ENCODE measurements at places on chromosomes 2 and 18.

DNA sequence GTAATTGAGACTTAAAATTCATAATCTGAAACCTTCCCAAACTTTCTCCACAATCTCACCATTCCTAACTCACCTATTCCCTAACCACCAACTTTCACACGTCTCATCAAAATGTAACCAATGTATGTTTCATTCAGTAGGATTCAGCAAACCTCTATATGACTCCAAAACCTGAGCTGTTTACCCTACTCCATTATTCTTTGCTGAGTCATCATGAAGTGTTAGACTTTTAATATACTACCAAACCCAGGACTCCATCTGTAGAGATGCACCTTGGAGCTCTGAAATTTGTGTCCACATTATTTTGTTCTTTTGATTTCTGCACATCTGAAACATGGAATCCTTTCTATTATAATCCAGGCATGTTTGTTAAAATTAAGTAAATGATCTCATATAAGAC, 727.0 kb upstream of the PIK3C3 start:
- DNase-seq, result no peak

DNA sequence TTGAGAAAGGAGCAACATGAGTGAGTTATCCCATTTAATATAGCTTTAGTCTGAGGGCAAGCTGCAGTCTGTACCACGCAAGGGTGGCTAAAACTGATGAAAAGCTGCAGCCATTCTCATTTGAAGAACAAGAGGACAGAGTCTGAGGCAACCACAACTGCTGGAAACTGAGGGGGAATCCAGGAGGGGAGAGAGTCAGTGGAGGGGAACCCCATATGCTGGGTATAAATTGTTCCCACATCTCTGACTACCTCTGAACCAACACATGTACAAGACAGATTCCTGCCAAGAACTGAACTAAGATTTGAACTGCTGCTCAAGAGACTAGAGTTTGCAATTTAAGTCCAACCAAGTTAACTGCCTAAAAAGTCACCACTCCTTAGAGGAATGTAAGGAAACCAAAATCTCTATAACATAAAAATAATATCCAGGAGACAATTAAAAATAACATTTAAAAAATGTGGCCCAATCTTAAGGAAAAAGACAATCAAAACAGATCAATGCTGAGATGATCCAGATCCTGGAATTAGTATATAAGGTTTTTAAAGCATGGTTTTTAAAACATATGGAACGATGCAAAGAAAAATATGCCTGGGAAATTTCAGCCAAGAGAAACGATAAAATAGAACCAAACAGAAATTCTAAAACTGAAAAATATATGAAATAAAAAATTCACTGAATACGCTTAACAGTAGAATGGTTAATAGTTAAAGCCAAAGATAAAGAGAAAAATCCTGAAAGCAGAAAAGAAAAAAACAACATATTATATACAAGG, 11.2 kb downstream of the CWC22 start:
- DNase-seq, result no peak

DNA sequence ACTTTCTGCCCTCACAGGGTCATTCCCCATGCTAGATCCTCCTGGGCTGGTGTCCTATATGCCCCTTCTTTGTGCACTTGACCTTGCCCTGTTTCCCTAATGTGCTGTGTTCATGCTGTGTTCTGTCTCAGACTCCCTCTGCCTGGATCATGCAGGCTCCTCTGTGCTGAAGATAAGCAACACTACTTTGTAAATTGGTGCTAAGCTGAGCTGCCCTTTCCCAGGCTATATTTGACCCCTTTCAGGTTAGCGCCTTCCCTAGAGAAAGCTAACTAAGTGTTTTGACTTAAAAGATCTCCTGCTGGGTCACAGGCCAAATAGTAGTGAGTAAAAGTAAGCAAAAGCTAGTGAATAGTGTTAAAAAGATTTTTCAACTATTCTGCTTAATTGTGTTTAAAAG, 257.2 kb upstream of the RGPD4 start:
- no peak for DNase-seq

GRCh38 chr2:10326707-10327594, 24.2 kb downstream of the HPCAL1 start:
- no peak for DNase-seq

DNA sequence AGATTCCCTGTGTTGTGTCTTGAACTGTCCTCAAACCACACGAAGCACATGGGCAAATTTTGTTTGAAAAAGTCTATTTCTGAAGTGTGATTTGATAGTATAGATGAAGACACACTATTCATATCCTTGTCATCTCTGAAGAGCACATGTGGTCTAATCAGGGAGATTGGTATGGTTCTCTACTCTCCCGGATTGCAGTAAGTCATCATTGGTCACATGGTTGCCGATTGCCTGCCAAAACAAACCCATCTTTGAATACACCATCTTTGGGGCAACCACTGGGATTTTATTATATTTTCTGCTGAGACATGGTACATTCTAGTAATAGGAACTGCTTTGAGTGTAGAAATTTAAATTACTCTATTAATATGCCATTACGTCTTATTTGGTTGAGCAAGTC, 186.9 kb downstream of the MYO1B start:
- DNase-seq, result no peak

- no peak for DNase-seq
Observed at GRCh38 chr2:85615413-85615728, 615 bp upstream of the USP39 start.

GRCh38 chr2:221415789-221416188, 156.3 kb downstream of the EPHA4 start:
- DNase-seq, result no peak

GRCh38 chr2:234047361-234047760, 3.1 kb upstream of the SPP2 start:
- no peak for DNase-seq

DNA sequence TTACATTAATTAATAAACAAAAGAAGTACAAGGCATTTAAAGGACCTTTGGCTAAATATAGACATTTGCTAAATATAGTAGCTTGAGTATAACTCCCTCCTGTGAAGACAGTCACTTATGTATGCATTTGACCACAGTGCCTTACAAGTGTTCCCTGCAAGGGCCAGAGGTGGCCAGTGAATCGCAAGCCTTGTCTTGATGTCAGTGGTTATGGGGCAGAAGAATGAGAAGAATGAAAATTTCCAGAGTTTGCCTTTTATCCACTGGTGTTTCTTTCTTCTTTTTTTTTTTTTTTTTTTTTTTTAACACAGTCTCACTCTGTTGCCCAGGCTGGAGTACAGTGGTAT, 1.8 kb downstream of the LRRFIP1 start:
- no peak for DNase-seq

DNA sequence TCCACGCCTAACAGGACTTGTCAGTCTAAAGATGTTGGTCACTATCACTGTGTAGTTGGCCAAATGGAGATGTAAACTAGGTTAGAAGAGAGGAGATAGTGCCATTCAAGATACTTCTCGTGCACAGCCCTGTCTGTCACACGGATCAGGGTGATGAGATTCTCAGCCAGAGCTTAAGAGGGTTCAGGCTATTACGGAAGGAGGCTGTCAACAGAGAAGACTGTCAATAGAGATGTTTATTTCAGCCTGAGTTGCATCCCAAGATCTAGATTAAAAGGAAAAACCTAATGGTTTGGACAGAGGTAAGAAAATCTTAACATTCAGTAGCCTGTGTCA, 83.4 kb downstream of the AAK1 start:
- DNase-seq, result no peak

- no peak for DNase-seq
Observed at GRCh38 chr18:2882201-2882600, 35.4 kb downstream of the EMILIN2 start.

GRCh38 chr2:120174963-120175581, 48.1 kb downstream of the TMEM185B start:
- no peak for DNase-seq

DNA sequence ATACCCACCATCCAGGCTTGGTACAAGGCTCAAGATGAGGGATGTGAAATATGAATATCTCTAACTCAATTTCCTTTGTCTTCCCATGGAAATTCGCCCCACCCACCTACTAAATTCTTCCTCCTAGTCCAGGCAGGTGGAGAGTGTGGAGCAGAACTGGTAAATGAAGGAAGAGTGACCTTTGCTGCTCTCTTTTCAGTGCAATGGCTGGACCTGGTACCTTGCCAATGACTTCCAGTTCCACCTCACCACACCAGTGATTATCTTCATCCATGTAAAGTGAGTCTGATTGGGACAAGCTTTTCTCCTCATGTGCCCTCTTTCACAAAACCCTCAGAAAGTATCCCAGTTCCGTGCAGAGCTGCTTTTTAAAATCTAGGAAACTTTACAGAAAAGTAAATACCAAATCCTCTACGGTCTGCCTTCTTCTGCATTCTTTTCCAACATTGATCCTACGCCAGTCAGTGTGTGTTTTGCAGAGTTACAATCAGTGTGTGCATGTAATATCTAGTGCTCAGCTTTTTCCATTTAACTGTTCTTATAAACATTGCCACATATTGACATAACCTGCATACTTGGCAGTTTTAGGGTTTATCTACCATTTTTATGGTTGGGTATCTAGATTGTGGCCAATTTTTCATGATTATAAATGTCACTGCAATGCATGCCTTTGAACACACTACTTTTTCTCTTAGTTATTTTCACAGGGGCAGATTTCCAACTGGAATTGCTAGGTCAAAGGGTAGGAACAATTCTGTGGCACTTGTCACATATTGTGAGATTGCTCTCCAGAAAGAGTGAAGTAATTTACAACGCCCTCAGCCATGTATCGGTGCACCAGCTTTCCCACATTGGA, 86.5 kb upstream of the SEC11C start:
- DNase-seq, result no peak

- DNase-seq, result no peak
Observed at GRCh38 chr18:23137097-23137635, 1.9 kb downstream of the CABLES1 start.

GRCh38 chr2:216857131-216857550, 2.7 kb downstream of the TNP1 start:
- no peak for DNase-seq

- DNase-seq, result no peak
Observed at GRCh38 chr2:19937004-19937403, 35.2 kb upstream of the TTC32 start.

DNA sequence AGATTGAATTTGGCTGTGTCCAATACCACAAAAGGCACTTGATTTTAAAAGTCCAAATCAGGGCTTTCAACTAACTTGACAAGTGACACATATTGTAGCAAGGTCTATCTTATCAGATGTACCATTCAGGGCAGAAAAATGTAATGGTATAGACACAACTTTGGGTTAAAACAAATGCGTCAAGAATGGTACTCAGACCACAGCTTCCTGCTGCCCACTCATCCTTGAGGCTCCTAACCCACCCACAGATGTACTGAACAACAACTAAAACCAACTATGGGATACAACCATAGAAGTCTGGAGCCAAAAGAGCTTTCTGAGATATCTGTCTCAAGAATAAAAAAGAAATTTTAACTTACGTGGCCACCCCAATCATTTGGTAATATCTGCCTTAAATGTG, 105.2 kb downstream of the RBM43 start:
- no peak for DNase-seq

- no peak for DNase-seq
Observed at GRCh38 chr18:48919547-48919946, 31.2 kb downstream of the SMAD7 start.

DNA sequence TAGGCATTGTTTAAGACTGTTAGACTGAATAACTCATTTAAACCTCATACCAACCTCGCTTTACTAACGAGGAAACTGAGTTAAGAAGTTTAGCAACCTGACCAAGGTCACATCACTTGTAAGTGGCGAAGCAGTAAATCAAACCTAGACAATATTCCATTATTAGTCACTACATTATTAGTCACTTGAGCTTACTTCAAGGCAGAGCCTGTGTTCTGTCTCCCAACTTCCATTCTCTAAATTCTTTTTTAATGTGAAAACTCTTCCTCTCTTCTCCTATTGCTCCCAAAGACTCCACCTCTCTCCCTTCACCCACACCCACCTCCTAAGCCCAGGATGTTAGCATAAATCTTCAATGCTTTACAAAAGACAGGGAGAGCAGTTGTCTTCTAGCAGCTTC, 156.5 kb downstream of the ARL6IP6 start:
- DNase-seq, result no peak

GRCh38 chr2:545711-546650, 131.2 kb downstream of the TMEM18 start:
- no peak for DNase-seq

DNA sequence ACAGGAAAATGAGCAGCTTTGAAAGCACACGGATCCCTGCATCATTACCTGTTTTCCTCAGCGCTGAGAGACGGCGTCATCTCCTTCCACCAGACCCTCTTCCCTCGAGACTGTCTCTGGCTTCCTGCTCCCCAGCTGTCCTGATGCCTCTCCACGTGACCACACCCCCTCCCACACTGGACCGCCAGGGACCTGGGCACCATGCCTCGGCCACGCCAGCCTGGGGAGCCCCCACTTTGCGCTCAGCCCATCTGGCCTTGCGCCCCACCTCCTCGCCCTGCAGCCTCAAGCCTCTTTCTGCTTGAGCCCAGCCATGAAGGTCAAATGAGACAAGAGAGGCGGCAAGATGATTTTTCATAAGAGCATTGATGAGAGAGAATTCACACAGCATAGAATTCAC, 66.0 kb upstream of the ACKR3 start:
- DNase-seq, result no peak

DNA sequence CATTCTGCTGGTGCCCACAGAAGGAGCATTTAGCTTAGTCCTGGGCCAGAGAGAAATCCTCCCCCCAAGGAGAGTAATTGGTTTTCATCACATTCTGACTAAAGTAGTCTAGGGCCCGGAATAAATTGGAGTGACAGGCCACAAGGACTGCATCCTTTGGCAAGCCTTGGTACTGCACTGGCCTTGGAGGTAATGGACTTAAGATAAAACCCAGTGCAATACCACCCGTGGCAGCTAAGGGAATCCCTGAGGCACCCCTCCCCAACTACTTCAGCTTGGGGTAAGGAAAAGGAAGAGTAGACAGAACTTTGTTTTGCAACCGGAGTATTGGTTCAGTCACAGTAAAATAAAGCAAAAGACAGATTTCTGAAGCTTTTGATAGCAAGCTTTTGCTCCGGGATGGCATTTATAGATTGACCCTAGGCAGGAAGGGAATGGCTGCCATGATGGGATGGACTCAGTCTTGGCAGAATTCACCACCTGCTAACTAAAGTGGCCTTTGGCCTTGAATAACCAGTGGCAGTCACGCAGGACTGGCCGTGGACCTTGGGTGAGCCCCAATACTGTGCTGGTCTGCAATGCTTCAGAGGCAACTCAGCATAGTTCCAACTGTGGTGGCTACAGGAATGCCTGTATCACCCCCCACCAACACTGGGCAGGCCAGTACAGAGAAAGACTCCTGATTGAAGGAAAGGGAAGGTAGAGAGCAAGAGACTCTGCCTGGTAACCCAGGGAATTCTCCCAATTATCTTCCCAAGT, 14.1 kb downstream of the ORC4 start:
- no peak for DNase-seq

GRCh38 chr2:237143118-237143517, 57.4 kb downstream of the COPS8 start:
- DNase-seq, result no peak

GRCh38 chr2:53177327-53177726, 590.3 kb upstream of the CHAC2 start:
- no peak for DNase-seq

DNA sequence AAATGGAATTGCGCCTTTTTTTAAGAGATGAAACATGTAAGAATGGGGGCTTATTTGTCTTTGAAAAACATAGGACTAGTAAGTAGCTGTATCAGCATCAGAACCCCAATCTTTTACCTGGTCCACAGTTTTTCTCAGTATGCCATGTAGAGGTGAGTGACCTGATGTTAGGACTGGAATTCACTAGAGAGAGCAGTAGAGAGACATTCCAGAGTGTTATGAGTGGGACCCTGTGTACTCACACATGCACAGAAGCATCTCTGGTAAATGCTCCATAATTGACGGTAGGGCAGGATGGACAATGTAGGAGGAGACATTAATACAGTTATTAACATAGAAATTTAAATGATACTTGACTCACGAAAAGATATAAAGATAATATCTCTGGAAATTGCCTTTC, 1.4 kb upstream of the GALNT13 start:
- no peak for DNase-seq

Measured in cortex of kidney (tissue), 1 donor.